ENCODE measurements at places on chromosomes 13 and 19. TPM values are rescaled to one million over a fixed set of nuclear protein-coding genes. Genes with fewer than 3 reads are reported as not detected.

- no peak for DNase-seq
These were observed 881.9 kb downstream of the SLITRK6 start for GRCh38 chr13:84917252-84917878.

DNA sequence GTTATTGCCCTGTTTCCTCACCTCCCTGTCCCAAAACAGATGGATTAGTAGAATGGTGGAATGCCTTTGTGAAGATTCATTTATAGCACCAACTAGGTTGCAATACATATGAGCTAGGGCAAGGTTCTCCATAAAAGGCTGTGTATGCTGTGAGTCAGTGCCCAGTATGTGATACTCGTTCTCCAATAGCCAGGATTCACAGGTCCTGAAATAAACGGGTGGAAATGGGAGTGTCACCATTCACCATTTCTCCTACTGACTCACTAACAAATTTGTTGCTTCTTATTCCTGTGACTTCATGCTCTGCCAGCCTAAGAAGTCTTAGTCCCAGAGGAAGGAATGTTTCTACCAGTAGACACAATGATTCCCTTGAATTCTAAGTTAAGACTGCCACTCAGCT, 1745.4 kb downstream of the SLITRK1 start:
- no peak for DNase-seq

DNA sequence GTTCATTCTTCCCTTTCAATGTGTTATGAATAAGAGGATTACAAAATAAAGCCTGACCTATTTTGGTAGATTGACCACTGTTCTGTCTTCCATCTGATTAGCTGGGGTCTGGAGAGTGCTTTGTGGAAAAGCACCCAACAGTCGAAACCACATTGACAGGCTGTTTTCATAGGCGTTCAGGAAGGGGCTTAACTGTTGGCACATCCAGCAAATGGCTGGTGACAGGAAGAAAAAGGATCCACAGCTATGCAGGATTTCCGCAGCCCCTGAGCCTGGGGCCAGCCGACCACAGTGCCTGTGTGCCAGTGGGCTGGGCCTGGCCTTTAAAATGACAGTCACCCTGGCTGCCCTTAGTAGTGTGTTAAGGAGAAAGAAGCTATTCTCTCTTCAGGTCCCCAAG, 113.3 kb downstream of the SIPA1L3 start:
- no peak for DNase-seq

GRCh38 chr13:32530841-32531253, 7.7 kb downstream of the N4BP2L2 start:
- DNase-seq: peak; percentile 75

DNA sequence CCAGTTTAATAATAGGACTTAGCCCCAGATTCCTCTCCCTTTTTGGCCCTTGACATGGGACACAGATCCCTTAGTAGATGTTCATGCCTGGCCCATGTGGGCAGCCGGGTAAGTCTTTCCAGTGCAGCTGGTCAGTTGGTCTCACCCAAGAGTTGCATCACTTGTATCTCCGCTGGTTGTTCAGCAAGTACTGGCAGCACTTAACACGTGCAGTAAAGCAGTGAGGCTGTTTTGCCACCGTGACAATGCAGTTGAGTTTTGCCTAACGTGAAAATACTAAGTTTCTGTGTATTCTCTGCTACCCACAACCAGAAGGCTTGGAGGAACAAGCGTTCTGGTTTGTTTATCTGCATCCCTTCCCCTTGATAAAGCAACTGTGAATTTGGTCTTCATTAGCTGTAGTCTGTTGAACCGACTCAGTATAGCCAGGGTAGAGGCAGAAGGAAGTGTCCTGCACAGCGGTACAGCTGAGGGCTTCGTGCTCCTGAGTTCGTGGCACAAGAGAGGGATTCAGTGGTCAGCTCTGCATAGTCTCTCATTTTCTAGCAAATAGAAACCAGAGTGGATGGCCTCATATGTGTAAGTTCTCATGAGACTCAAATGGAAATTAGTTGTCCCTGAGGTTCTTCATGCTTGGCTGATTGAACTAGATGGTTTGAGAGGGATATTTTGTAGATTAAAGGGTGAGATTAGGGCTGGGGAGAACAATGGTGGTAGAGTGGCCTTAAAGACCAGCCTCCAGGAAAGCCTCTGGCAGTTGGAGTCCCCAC, 50.3 kb downstream of the ARHGEF7 start:
- no peak for DNase-seq

- DNase-seq: no peak
These were observed 118.4 kb downstream of the GPC5 start for GRCh38 chr13:91516799-91517198.

GRCh38 chr13:112796190-112796915, 106.5 kb downstream of the ATP11A start:
- DNase-seq: no peak

GRCh38 chr19:30552593-30552992, 180.4 kb downstream of the ZNF536 start:
- DNase-seq: no peak

DNA sequence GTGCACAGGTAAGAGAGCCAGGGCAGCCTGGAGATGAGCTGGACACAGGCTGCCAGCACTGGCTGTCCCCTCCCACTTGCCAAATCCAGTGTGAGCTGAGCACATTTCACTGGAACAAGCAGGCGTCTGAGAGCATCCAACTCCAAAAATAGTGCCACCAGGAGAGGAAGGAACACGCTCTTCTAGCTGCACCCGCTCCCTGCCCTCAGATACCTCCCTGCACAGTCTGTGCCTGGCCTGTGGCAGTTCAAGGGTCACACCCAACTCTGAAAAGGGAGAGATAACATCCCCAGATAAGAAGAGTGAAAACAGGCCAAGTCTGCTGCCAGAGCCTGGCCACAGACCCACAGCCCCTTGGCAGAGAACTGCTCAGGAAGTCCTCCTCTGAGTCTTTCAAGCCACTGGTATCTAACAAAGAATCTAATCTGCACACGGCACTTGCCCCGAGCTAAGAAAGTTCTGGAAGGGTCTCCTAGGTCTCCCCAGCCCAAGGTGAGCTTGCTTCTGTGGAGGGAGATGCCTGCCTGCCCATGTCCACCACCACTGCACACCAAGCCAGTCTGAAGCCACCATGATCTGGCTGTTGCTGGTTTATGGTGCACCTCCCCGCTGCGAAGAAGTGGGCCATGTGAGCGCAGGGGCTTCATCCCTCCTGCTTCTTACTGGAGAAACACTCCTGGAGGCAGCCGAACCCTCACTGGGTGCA, 14.7 kb downstream of the ELL start:
- peak; percentile 76 for DNase-seq

GRCh38 chr19:1360126-1360817, 23.4 kb upstream of the NDUFS7 start:
- no peak for DNase-seq

DNA sequence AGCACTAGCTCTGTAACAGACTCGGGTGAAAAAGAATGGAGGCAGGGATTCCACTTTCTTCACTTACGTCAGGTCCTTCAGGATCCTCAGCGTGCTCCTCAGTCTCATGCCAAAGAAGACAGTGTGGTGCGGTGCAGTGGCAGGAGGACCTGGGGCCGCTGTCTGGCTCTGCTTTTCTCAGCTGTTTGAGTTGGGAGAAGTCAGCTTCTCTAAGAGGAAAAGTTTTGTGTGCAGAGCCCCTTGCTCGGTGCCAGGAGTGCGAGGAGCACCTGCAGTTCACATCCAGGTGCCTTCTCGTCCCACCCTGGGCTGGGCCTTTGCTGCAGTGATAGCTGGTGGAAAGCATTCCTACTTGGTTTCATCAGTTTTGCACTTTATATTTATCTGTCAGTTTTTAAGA, 77.9 kb upstream of the TEX29 start:
- DNase-seq: no peak

- DNase-seq: no peak
These were observed 26.7 kb upstream of the ISYNA1 start for GRCh38 chr19:18464646-18465045.

DNA sequence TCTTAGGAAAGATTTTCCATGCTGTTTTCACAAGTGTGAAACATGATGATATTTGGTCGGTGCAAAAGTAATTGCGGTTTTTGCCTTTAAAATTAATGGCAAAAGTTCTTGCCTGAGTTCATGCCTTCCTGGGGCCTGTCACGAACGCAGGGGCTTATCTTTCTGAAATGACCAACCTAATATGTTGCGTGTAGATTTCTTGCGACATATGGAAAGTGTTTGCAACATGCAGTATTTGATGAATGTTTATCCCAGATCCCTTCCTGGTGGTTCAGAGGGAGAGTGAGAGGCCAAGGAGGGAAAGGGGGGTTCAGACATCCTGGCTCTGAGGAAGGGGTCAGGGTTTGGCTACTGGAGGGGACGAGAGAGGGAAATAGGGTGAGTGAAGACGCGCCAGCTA, 72.0 kb downstream of the TEX29 start:
- no peak for DNase-seq

DNA sequence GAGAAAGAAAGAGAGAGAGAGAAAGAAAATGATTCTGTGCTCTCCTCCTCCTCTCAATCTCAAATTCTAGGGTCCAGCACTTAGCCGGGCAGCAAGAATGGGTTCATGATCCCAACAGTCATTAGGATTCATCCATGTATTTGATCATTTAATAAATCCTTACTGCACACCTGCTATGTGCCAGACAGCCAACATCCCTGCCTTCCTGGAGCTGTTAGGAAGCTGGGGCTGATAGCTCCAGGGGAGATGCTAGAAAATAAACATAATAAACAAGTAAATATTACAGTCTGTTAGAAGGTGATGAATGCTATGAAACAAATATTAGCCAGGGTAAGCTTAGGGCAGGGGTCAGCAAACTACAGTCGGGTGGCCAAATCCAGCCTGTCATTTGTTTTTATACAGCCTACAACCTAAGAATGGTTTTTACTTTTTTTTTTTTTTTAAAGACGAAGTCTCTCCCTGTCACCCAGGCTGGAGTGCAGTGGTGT, 9.9 kb upstream of the ACP7 start:
- no peak for DNase-seq

DNA sequence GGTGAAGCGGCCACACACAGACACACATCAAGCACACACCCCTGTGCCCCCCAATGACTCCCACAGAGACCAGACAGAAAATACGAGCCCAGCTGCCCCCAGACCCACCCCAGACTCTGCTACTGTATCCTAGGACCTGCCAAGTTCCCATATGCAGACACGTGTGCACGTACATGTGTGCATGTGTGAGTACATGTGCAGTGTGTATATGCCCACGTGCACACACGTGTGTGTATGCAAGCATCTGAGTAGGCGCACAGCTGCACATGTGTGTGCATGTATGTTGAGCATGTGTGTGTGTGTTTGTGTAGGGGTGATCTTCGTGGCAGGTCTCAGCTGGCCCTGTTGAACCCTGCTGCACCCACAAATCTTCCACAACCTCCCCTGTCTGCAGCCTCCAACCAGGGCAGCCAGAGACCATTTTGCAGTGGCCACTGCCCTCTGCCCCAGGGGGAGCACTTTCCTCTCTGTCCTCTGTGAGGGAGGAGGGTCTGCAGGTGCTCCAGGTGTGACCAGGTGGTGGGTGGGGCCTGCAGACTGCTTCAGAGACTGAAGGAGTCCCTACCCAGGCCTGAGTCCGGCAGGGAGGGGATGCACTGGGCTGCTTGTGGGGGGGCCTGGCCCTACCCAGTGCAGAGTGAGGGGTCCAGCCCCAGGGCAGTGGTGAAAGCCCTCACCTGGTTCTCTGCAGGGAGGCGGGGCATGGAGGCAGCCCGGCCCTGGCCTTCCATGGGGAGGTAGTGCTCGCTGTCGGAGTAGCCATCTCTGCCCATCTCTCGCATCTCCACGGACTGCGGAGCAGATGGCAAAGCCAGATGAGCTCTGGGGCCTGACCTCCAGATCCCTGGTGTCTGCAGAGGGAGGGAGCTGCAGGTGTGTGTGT, 61.5 kb downstream of the IER2 start:
- DNase-seq: no peak

- no peak for DNase-seq
These were observed 43.2 kb downstream of the CUL4A start for GRCh38 chr13:113252516-113253095.

- no peak for DNase-seq
These were observed 134.9 kb downstream of the RAP2A start for GRCh38 chr13:97568850-97569249.

DNA sequence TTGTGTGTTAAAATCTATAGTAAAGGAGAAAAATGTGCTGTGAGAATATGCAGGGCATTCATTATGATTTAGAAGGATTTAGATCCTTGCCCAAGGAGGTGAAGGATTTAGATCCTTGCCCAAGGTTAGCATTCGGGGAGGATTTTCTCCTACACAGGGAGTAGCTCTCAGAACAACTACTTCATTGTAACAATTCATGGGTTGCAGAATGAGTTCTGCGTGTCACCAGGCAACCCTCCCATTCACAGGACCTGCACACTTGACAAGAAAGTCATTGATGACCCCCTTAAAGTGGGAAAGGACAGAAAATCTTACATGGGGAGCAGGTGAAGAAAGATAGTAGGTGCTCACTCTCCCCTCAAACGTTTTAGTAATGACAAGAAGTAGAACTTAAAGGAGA, 167.1 kb upstream of the MAB21L1 start:
- no peak for DNase-seq

GRCh38 chr13:101624210-101624922, 171.9 kb downstream of the ITGBL1 start:
- no peak for DNase-seq

- DNase-seq: no peak
These were observed 23.6 kb upstream of the CCDC124 start for GRCh38 chr19:17909003-17909732.

- no peak for DNase-seq
These were observed 66.7 kb downstream of the FRY start for GRCh38 chr13:32098272-32098671.

Gene HOOK2
- 17.8 TPM for total RNA-seq

Gene ZFP82
- total RNA-seq: 4.4 TPM

Gene C19orf33
- total RNA-seq: not detected

Gene ZNF296
- 4.7 TPM for total RNA-seq

Gene CYP4F22
- 0.12 TPM for total RNA-seq

Gene FGF9
- total RNA-seq: 0.40 TPM

Gene KLK15
- total RNA-seq: not detected

Gene IFNL1
- not detected for total RNA-seq

Gene GPI
- 598 TPM for total RNA-seq

Data from activated CD4-positive, alpha-beta T cell treated with anti-CD3 and anti-CD28 coated beads, Interleukin-2, amount 10 ng/mL, durations not matched to agents 24 days and 14 days (primary cell).